Tibial artery (tissue), 4 donors: ENCODE measurements at places on chromosomes 13 and 19.
A peak's percentile ranks its signal among the peaks of the same experiment; 100 is the strongest.

DNA sequence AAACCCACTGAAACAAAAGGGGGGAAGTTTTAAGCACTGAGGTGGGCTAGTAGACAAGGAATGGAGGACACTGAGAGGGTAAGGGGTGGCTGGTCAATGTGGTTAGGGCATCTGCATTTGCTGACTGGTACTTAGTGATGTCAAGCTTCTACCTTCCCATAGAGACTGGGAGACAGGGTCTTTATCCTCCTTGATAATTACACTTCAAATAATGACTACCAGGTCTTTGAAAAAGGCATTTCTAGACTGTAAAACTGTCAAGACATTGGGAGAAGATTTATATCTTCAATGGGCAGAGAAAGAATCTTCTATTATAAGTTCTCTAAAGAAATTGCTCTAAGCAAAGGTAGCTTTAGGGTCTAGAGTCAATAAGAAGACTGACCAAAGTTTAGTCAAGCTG is 1490.8 kb upstream of the PCDH20 start:
- no peak for DNase-seq

DNA sequence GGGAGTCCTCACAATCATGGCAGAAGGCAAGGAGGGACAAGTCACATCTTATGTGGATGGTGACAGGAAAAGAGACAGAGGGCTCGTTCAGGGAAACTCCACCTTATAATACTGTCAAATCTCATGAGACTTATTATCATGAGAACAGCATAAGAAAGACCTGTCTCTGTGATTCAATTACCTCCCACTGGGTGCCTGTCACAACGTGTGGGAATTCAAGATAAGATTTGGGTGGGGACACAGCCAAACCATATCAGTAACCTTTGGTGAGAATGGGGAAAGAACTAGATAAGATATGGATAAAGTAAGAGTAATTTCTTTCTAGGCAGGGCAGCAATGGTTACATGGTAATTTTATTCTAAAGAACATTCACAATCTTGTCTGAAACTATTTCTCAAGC is 344.9 kb upstream of the KLF12 start:
- DNase-seq = no peak

- no peak for DNase-seq
Observed at GRCh38 chr13:24173795-24174194, 13.3 kb downstream of the SPATA13 start.

DNA sequence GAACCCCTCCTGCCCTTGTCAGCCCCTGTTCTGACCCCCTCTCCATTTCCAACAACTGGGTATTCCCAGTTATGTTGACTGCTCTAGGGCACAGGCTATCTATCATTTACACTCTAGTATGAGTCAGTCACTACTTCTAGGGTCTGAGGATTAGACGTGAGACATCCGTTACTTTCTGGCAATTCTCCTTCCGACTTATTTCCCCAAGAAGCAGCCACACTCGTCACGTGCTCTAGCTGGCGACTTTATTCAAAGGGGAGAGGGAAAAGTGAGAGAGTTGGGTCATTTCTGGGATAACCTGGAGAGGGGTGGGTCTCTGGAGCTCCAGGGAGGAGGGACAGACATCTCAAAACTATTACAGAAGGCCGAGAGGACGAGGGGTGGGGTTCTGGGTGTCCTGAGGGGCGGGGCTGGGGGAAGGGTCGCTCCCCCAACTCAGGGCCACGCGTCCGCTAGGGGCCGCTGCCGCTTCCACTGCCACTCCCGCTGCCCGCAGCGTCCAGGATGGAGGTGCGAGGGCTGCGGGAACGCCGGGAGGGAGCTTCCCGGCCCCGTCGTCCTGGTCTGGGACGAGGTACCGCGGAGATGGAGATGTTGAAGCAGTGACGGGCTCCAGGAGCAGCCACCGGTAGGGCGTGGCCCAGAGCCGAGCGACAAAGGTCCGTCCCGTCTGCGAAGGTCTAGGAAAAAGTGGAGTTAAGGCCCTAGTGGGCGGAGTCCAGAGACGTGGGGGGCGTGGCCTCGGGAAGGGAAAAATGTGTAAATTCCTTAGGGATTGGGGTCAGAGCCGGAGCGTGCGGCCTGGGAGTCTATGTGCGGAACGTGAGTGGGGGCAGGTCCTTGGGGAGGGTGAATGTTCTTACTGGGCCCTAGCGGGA is 8.9 kb downstream of the RTBDN start:
- DNase-seq = no peak

DNA sequence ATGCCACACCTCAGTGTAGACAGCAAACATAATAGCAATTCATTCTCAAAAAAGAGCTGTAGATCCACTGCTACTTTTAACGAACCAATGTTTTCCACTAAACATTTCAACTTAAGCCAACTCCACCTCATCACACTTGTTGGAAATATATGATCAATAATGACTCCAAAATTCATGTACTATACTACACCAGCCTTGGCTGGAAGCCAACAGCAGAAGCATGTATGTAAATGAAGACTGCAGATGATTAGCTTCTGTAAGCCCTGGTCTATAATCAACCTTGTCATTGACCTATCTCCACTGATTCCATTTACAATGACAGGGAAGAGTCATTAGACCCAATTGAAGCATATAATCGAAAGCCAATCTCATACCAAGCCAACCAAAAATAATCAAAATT is 71.7 kb downstream of the STK24 start:
- DNase-seq = no peak

DNA sequence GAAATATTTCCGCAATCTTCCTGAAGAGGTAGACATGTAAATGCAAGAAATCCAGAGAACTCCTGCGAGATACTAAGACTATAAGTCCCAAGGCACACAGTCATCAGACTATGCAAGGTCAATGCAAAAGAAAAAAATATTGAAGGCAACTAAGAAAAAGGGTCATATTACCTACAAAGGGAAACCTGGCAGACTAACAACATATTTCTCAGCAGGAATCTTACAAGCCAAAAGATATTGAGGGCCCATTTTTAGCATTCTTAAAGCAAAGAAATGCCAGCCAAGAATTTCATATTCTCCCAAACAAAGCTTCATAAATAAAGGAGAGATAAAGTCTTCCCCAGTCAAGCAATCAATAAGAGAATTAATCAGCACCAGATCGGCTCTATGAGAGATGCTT is 298.5 kb upstream of the ATXN8OS start:
- no peak for DNase-seq

DNA sequence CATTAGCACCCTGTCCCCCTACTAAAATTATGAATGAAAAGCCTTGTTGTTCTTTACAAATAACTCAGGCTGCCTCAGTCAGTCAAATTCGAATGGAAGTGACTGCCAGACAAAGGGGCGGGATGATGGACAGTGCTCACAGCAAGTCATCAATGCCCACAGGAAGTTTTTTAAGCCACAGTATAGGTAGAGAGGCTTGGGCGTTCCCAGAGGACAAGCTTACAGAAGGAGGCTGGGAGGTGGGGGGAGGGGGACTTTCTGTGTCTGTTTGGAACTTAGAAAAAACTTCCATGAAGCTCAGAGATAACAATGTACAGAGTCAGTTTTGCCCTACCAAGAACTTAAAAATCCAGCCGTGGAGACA is 18.5 kb upstream of the SPRY2 start:
- no peak for DNase-seq

DNA sequence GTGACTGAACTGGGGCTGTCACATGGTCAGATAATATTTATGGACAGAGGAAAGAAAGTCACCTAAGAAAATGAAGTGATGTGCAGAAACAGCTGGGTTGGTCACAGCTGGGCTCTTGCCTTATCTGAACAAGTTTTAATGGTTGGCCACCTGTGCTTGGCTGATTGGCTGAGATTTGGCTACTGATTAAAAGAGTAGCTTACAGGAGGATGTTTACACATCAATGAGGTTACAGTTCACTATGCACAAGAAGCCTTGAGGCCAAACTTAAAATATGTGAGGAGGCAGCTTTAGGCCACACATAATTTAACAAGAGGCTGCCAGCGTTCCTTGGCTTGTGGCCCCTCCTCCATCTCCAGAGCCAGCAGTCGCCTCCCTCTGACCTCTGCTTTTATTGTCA is 99.2 kb upstream of the C1QTNF9B start:
- no peak for DNase-seq

- no peak for DNase-seq
Observed at GRCh38 chr13:19672990-19673389, 39.5 kb downstream of the MPHOSPH8 start.

GRCh38 chr19:33728141-33728540 is 68.5 kb upstream of the KCTD15 start:
- DNase-seq = no peak

DNA sequence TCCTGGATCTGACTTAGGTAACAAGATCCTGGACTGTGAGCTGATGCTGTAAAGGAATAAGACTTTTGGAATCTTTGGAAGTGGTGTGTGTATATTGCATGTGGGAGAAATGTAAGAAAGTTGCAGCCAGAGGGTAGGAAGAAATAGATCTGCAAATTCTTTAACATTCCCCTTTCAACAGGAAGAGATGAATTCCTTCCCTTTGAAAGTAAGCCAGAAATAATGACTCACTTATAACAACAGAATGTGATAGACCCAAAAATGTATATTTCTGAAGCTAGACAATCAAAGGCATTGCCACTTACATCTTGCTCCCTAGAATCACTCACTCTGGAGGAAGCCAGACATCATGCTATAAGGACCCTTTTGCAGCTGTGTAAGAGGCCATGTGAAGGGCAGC is 9.8 kb upstream of the SIAH3 start:
- DNase-seq = no peak

DNA sequence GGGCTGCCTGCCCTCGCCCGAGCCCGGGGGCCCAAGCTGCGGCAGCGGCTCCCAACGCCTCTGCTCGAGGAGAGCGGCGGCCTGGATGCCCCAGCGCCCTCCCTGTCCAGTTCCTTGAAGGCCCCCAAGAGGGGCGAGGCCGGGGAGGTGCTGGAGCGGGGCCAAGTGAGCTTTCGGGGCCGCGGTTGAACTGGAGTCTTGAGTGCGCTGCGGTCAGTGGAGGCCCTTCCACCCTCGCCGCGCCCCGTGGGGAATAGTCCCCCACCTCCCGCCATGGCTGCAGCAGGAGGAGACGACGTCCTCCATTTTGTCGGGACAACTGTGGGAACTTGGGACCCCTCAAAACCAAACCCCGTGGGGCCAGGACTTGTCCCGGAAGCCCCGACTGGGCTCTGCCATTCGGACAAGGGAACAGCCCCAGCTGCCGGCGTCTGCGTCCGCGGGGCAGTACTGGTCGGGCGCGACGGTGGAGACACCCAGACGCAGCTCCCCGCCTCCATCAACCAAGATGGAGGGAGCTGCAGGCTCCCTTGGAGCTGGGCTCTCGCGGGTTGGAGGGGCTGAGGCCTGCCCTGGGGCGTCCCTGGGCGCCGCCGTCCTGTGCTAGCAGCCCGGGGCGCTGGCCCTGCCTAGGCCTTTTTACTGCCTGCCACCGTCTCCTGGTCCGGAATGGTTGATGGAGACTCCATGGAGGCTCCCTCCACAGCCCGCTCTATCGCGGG is 736 bp upstream of the ZMYM5 start:
- peak; percentile 86 for DNase-seq

- no peak for DNase-seq
Observed at GRCh38 chr13:66927562-66927961, 302.6 kb downstream of the PCDH9 start.

- DNase-seq = no peak
Observed at GRCh38 chr19:32330213-32330857, 15.1 kb upstream of the ZNF507 start.

DNA sequence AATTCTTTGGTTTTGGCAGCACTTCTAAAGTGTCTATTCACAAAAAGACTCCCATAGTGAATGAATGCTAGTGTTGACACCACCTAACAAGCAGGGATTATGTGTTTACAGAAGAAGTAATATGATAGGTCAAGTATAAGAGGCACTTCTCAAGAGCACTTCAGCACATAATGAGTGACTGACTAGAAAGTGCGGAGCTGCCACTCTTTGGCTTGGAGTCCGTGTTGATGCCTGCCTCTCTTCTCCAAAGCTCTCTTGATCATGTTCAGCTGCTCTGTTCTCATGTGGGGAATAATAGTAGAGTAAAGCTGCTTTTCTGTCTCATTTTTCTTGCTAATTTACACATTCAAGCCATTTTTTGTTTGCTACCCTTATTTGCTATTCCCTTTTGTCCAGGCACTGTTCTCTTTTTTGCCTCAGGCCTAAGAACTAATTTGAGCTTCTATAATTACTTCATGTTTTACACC is 22.7 kb upstream of the MAB21L1 start:
- no peak for DNase-seq

- DNase-seq = peak; percentile 72
Observed at GRCh38 chr19:40466219-40466984, 399 bp upstream of the SPTBN4 start.

DNA sequence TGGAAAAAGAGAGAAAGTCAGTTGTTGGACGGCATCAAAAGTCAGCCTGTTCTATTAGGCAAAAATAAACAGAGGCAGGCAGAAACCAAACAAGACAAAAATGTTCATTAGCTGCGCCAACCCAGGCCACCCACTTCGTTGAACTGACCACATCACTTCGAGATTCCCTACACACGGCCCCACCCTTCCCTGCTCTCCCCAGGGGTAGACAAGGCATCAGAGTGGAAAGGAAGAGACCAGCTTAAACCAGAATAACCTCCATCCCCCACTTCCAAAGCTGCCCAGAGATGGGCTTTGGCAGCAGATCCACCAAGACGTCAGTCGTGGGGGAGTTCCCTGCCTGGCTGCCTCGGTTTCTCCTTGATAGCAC is 204.6 kb upstream of the TSHZ3 start:
- no peak for DNase-seq

DNA sequence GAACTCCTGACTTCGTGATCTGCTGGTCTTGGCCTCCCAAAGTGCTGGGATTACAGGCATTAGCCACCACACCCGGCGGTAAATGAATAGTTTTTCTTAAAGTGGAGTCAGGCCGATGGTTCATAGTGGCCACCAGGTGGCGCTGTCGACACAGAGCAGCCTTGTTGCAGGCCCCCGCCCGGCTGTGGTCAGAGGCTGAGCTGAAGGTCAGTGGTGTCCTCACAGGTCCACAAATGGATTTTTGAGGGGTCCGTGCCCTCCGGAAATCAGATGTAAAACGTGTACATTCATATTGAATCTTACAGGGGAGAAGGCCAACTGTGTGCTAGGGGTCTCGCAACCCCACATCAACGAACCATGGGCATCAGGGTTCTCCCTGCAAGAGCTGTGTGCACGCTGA is 13.4 kb upstream of the WDR18 start:
- no peak for DNase-seq

DNA sequence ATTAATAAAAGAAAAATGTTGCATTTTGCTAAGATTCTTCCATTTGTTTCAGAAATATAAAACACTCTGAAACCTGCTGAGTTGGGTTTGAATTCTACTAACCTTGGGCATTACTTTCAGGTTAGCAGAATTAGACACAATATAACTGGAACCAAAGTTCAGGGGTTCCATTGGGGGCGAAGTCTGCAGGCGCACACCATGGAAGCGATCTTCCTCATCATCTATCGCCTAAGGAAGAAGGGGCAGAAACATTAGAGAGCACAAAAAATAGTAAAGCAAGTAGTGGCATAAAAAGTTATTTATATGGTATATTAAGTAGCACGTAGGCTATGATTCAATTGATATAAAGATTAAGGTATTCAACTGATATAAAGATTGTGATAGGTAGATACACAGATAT is 34.1 kb downstream of the CARD8 start:
- no peak for DNase-seq
